ENCODE measurements at places on chromosomes 16 and 17.

- no peak for DNase-seq
Measured at GRCh38 chr17:51217946-51218345, 41.9 kb downstream of the MBTD1 start.

GRCh38 chr16:22622703-22623102 lies 112.0 kb downstream of the NPIPB5 start:
- DNase-seq = no peak

DNA sequence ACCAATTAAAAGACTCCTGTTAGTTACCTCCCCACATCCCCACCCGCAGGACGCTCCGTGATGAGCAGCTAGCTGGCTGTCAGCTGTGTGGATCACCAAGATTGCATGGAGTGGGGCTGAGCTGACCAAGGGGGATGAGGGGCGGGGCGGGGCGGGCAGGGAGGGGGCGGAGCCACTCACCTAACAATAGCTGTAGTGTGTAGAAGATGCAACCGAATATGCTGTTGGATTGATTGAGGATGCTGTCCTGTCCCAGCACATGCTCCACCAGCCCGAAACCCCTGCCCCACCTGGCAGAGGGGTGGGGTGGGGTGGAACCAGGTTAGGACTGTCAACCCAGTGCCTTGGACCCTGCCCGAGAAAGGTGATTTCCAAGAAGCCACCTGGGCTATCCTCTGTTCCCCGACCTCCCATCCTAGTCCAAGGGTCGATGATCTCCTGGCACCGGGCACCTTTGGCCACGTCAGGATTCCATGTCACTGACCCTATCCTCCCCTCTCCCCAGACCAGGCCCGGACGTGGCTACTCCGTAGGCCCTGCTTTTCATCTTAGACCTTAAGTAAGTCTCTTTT lies 1.4 kb downstream of the VKORC1 start:
- DNase-seq = no peak

DNA sequence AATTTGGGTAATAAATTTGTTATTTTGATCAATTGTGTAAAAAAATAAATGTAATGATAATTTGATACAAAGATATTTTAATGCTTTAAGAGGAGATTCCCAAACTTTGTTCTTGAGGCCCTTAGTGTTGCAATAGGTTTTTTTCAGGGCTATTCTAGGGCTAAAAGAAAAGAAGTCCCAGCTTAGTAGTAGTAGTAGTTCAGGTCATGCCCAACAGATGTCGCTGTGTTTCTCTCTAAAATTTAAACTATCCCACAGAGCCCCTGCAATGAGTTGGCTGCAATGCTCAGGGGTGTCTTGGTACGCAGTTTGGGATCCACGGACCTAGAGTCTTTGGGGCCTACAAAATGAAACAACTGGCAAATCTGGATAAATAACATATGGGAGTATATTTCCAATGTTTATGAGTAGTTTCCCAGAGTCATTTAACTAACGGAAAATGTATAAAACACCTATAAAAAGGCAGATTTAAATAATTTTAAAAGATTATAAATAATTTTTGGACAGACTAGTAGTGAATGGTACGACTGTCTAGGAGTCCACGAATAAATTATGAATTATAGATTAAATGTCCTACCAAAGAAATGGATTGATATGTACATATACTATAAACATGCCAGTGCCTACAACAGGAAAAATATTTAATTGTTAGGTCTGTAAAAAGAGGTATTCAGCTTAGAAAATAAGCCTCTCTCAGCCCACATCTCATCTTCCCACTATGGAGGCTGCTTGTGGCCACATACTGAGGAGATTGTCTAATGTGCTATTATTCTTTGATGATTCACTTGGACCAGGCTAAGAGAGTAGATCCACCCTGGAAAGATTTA lies 228.5 kb upstream of the PMFBP1 start:
- DNase-seq = peak; percentile 21

DNA sequence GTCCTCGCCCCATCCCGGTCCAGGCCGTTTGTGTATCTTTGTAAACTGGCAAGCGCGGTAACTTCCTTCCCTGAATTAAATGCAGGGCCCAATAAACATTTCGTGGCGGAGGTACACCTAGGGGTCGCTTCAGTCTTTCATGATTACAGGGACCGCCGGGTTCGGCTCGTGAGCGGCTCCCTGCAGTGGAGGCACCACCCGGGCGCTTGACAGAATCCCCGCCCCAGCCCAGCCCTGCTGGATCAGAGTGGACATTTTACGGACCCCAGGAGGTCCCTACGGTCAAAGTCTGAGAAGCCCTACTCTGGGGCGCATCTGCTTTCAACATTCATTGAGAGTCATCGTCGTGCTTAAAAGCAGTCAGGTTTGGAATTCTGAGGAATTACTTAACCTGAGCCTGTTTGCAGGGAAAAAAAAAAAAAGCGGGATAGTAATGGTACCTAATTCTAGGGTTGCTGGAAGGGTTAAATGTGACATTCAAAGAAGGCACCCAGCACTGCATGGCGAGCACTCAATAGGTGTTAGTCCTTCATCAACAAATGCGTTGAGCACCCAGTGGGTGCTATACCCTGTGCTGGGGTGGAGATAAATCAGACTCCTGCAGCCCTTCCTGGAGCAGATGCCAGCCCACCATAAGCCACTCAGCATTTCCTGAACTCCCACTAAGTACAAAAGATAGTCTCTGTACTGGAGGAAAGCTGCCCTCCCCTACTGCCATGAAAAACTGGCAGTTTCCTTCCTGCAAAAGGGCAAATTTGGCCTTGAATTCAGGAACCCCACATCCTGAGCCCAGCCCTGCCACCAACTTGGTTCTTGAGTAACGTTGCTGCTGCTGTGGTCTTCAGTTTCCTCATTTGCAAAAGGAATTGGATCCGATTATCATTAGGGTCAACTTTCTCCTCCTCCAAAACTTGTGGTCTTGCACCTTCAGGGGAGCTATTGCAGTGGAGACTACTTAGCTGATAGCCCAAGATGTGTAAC lies 658 bp upstream of the DUSP3 start:
- DNase-seq = no peak

DNA sequence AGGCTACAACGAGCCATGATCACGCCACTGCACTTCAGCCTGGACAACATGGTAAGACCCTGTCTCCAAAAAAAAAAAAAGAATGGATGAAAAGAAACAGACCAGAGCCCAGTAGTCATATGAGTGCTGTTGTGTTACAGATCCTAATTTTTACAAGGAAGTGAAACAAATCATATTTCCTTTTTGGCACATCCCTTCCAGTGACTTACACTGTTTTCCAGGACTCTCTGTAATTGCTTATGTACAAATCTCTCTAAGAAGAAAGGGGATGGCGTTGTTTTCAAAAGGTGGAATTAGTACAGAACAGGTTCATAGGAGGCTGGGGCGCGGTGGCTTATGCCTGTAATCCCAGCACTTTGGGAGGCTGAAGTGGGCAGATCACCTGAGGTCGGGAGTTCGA lies 19.8 kb upstream of the ZNF594 start:
- DNase-seq = no peak

DNA sequence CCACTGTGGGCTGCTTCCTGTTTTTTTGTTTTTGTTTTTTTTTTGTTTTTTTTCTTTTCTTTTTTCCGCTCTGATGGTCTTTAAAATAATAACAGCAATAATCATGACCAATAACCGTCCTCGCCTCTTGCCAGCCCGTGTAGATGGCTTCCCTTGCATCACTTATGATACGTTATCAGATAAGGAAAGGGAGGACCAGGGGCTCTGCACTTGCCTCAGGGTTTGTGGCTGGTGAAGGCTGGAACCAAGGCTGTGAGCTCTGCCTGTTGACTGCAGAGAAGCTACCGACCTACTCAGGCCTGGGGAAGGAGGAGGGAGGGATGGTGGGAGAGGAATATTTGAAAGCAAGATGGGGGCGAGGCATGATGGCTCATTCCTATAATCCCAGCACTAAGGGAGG lies 114.0 kb upstream of the SDK2 start:
- no peak for DNase-seq

DNA sequence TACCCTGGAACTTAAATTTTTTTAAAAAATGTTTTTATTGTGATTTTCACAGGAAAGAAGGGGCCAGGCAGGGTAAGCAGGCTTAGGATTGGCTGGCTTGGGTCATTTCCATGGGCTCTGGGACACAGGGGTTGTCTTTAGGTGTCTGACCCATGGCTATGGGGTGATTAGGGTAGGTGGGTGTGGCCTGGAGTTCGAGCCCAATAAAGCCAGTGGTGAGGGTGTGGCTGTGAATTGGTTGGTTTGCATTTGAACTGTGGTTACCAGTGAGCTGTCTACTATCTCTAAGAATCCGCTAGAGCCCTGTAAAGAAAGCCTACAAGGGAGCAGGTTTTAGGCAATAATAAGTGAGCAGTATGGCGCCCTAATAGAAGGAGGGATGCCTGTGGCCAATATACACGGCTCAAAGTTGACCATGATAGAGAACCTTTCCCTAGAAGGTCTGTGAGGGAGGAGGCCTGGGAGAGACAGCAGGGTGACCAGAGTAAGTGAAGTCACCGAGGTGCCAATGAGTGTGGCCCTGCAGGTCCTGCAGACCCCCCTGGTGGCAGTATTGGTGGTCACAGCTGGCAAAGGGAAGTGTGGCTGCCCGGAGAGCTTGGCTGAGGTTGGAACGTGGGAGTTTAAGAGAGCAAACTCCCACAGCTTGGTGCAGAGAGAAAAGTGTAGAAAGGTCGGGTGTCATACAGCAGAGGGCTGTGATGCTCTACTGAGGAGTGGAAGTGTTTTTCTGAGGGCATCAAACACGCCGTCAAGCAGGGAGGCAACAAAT lies 454.0 kb downstream of the WWOX start:
- DNase-seq = no peak

DNA sequence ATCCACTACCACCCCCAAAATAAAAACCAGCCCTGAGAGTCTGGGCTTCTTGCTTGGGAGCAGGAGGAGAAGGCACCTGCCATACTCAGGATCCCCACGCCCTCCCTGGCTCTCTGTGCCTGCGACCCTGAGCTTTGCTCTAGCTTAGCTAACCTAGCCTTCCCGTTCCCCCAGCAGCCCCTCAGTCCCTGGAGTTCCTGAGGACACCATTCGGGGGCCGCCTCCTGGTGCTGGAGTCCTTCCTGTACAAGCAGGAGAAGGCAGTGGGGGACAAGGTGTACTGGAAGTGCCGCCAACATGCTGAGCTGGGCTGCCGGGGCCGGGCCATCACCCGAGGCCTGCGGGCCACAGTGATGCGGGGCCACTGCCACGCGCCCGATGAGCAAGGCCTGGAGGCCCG lies 18.5 kb downstream of the FLYWCH1 start:
- DNase-seq = no peak
